ENCODE measurements at places on chromosomes 12 and 14.

DNA sequence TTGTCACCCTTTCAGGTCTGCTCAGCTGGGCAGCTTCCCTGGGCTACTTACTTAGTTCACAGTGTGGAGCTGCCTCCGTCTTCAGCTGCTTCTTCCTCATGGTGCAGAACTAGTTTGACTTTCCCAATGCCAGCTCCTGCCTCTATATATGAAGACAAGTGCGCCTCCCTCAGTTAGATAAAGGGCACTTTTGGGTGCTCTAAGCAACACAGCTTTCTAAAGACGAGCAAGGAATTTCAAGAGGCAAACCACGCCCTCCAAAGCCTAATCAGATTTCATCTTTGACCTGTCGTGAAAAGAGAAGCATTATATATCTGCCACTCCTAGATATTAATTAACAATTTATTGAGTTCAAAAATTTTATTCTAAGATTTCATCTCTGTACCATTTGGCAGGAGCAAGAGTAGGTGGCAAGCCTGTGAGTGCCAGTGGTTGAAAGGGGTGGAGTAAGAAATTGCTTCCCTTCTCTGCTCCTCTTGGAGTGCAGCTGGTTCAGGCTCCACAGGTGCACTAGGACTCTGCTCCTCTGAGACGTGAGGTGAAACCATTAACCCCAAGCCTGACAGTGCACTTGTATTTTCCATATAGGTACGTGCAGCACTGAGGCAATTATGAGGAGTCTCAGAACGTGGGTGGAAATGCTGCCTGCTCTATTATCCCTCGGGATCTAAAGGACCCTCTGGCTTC lies 2.1 kb upstream of the SLC11A2 start:
- no peak for DNase-seq

DNA sequence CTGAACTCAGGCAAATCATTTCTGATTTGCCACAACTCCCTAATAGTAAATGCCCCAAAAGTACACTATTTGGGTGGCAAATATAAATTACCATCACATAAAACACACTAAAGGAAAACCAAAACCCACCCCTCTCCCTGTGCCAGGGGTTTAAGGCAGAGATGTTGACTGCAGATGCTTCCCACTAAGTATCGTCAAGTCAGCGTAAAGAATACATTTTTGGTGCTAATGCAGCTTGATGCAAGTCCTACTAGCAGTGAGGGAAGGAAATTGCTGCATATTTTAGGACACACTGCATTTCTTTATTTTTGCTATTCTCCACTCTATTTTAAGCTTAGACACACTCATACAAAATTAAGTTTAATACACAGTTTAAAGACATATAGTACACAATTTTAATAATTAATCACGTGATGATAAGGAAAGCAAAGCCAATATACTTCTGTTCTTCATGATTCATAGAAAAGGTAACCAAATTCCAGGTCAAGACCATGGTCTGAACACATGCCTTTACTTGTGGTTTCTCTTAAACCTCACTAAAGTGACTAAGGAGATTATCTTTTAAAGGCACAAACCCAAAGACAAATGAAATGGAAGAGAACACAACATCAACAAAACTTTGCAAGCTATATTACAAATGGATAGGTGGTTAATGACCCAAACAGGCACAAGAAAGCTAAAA lies 162.2 kb downstream of the STXBP6 start:
- DNase-seq = no peak

DNA sequence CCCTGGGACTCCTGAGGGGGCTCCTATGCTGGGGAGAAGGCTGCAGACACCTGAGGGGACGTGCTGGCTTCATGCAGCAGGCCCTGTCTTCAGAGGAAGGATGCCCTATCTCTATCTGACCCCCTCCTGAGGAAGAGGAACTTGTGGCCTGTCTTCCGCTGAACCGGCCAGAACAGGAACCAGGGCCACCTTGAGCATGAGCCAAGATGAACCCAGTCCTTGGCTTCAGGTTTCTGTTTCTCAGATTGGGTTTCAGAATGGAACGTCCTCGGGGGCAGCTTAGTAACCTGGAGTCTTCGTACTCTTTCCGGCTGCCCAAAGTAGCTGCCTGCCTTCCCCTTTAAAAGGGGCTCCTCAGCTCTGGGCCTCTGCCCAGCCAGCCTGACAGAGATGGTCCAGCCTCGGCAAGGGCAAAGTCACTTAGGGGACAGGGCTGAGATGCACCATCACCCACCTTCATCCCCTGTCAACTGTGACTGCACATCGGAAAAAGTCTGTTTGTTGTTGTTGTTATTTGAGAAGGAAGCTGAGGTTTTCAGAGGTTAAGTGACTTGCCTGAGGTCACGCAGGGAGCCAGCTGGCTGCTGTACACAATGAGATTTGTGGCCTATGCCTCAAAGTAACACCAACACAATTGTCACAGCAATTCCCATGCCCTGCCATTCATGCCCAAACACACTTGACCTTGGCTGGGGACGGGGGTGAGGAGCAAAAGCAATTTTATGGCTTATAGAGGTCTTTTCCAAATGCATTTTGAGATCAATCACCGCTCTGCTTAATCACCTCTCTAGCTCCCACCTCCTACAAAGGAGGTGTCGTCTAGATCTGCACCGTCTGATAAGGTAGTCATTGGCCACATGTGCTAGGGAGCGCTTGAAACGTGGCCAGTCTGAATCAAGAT lies 13.4 kb downstream of the ASB2 start:
- peak; percentile 84 for DNase-seq

- DNase-seq = no peak
These were observed 65.4 kb downstream of the FGD6 start for GRCh38 chr12:95151821-95152220.

- DNase-seq = no peak
These were observed 114.4 kb upstream of the NTF3 start for GRCh38 chr12:5317556-5317955.

DNA sequence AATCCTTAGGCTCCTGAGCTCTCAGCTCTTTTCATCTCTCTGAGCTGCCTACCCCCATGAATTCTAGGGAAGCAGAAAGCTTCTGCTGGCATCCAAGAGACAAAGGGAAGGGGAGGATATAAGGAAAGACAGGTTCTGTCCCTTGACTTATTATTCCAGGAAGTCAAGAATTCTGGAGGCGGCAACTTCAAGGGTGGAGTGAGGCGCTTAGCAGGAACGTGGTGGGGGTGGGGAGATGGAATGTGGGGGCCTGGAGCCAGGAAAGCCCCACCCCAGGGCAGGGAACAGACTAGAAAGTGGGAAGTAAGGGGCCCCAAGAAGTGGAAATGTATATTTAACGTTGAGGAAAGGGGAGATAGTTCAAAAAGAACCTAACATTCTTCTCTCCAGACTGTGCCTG lies 1.4 kb downstream of the CALCOCO1 start:
- DNase-seq = no peak

- DNase-seq = no peak
These were observed 62.4 kb downstream of the ARL6IP4 start for GRCh38 chr12:123042833-123043232.

- DNase-seq = no peak
These were observed 77.3 kb downstream of the NOS1 start for GRCh38 chr12:117284140-117284539.

GRCh38 chr12:100043631-100044030 lies 58.9 kb upstream of the ANKS1B start:
- no peak for DNase-seq

All from activated CD8-positive, alpha-beta memory T cell treated with anti-CD3 and anti-CD28 coated beads for 24 hours (primary cell).